ENCODE measurements at places on chromosomes 3 and 15. TPM values are rescaled to one million over a fixed set of nuclear protein-coding genes. Genes with fewer than 3 reads are reported as not detected.

DNA sequence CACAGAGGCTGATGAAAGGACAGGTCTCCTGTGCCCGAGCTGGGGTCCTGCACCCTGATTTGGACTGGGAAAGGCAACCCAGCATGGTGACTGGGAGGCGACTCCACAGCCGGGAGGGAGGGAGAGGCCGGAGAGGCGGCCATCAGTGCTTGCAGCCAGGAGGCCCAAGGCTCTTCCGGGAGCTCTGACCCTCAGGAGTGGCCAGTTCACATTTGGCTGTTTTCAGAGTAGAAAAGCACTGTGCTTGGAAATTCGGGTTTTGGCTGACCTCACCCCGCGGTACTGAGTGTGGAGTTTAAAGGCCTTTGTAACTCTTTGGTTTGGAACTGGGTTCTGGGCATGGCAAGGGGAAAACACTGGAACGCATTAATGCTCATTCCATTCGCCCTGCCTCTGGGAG is 31.9 kb downstream of the SMAD6 start:
- no peak for DNase-seq

DNA sequence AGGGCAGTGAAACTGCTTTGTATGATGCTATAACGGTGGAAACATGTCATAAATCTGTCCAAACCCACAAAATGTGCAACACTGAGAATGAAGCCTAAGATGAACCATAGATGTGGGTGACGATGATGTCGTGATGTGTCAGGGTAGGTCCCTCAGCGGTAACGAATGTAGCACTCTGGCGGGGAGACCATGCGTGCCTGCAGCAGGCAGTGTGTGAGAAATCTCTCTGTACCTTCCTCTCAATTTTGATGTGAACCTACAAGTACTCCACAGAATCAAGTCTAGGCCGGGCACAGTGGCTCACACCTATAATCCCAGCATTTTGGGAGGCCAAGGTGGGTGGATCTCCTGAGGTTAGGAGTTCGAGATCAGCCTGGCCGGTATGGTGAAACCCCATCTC is 268.2 kb upstream of the LYSMD4 start:
- DNase-seq = no peak

GRCh38 chr3:38966811-38967692 is 84.7 kb downstream of the SCN11A start:
- no peak for DNase-seq

GRCh38 chr3:54900838-54901591 is 26.8 kb downstream of the LRTM1 start:
- no peak for DNase-seq

DNA sequence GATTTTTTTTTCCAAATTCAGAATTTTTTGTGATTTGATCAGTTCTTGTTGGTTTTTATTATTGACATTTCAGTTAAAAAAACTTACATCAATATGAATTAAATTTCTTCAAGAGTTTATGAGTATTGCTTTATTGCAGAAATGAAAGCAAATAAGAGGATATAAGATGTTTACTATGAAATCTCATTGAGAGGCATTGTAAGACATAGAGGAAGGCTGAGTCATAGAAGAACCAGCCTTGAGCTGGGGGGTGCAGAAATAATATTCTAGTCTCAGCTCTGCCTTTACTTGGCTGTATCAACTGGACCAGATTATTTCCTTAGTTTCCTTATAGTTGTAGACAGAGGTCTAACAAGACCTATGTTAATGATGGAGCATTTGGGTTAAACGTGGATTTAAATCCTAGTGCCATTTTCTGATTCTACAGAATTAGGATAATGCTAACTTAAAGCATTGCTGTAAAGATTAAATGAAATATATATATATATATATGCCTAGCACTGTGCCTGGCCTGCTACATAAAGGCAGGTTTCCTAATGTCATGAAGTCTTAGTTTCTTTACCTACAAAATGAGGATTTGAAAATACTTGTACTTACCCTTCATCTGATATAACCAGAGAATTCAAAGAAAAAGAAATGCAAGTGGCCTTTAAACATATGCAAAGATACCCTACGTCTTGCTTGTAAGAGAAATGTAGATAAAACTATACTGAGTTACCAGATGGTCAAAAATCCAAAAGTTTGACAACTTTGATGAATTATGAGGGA is 7.3 kb downstream of the FAM98B start:
- DNase-seq = no peak

- DNase-seq = no peak
Observed at GRCh38 chr15:89808160-89808870, 6.3 kb downstream of the ANPEP start.

- no peak for DNase-seq
Observed at GRCh38 chr3:129317848-129318247, 39.2 kb downstream of the HMCES start.

- DNase-seq = no peak
Observed at GRCh38 chr15:52262364-52262763, 33.2 kb downstream of the MYO5C start.

DNA sequence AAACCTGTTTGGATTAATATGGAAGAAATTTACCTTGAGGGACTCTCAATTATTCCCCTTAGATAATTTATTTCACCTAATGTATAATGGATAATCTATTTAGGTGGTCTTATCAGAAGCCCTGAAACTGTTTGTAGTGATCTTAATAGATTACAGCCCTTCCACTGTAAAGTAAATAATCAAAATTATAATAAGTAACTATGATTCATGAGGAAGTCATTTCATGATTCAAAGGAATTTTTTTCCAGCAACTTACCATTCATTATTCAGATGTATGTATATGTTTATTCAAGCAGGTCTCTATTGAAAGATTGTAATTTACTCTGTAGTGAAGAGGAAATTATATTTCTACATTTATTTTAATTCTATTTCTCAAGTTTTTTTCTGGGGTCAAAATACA is 250.6 kb upstream of the ROBO1 start:
- no peak for DNase-seq

DNA sequence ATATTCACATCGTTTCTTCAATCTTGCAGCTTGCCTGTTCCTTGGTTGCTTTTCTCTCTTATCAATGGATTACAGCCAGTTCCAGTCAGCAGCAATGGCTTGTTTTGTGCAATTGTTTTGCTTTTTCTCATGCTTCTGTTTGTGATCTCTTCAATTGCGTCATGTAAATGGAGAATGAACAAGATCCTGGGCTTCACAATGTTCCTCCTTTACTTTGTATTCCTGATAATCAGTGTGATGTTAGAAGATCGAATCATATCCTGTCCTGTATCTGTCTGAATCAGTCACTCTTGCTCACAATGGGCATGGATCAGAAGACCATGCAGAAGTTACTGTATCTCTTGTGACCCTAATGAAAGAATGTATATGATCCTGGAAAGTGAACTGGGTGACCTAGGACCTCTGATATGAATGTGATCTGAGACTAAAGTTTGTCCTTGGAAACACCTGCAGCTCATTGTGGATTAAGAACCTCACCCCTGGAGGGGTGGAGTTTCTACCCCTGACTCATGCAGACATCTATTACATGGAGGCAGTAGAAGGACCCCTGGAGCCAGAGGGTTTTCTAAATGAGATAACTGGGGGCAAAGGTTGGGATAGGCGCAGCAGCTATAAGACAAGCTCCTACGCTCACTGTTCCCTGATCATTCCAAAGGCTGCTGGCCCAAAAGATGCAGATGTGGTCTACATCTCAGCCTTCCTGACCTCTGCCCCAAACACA is 32.2 kb downstream of the SLC24A1 start:
- no peak for DNase-seq

DNA sequence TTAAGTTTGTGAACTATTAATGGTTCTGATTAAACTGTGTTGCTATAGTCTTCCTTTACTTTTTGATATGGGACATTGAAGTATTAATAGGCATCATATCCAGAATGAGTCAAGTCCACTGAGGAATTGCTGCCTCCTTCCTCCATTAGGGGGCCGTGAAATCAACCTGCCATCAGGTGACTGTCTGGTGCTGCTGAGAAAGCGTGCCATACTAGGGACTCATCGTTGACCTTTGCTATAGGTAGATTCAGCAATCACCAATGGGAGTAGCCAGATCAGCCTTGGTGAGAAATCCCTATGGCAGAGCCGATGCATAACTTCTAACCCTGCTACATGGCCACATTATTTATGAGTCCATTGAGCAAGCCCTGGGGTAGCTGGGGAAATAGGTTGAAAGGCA is 30.1 kb upstream of the SLC28A2 start:
- no peak for DNase-seq

GRCh38 chr15:87949575-87950223 is 306.8 kb downstream of the NTRK3 start:
- no peak for DNase-seq

DNA sequence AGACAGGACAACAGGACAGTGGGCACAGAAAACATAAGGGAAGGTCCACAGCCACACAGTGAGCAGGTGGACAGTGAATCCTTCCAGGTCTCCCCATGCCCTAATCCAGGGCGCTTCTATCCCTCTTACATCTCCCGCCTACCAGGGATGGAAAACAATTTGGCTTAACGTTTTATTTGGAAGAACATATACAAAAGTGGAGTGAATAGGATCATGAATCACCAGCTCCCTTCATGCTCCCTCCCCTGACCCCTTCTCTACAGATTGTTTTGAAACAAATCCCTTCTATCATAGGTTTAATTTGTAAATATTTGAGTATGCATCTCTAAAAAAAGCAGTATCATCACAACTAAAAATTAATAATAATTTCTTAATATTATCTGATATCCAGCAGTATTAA is 52.5 kb downstream of the CLDN11 start:
- no peak for DNase-seq

GRCh38 chr15:73392025-73392424 is 23.3 kb upstream of the HCN4 start:
- DNase-seq = no peak

LTK gene
- 0.16 TPM for total RNA-seq

PGBD4 gene
- 1.9 TPM for total RNA-seq
